ENCODE measurements at places on chromosomes 3 and 15.
A peak's percentile ranks its signal among the peaks of the same experiment; 100 is the strongest.

DNA sequence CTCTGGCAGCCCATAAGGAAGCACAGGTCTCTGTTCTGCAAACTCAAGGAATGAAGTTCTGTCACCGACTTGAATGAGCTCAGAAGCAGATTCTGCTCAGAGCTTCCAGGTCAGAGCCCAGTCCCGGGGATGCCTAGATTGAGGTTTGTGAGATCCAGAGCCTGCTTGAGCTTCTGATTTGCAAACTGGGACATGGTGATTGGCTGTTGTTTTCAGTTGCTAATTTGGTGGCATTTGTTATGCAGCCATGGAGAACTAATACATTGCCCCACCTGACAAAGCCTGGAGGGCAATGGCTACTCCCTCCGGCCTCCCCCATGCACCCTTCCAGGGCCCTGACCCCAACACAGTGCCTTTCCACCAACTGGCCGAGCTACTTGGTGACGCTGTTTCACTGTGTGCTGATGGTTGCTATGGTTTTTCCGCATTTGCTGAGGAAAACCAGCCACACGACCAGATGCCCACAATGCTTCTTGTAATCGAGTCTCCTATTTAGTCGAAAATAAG, 379.5 kb upstream of the ATP10A start:
- peak; percentile 46 for DNase-seq

GRCh38 chr15:98799461-98800390, 151.4 kb downstream of the IGF1R start:
- peak; percentile 59 for DNase-seq

- no peak for DNase-seq
These were observed 871.5 kb downstream of the DIPK2A start for GRCh38 chr3:144843099-144843498.

GRCh38 chr3:105752791-105753415, 115.9 kb downstream of the CBLB start:
- no peak for DNase-seq

- DNase-seq, result no peak
These were observed 46.9 kb downstream of the MLH1 start for GRCh38 chr3:37040231-37040630.

- no peak for DNase-seq
These were observed 319.3 kb upstream of the GBE1 start for GRCh38 chr3:82080792-82081191.

DNA sequence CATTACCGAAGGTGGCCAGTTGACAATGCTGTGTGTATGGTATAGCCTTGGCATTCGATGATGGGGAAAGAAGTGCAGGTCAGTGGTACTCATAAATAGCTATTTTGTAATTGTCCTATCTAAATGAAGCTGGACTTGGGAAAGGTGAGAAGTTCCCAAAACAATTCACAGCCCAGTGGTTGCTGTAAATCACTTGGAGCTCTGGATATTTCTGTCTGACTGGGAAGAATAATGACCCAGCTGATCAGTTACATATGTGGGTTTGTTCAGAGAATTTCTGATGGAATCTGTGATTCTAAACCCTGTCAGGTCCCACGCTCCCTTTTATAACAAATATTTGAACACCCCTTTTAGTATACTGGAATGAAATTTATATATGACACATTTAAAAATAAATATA, 133.9 kb upstream of the PFN2 start:
- DNase-seq, result no peak

DNA sequence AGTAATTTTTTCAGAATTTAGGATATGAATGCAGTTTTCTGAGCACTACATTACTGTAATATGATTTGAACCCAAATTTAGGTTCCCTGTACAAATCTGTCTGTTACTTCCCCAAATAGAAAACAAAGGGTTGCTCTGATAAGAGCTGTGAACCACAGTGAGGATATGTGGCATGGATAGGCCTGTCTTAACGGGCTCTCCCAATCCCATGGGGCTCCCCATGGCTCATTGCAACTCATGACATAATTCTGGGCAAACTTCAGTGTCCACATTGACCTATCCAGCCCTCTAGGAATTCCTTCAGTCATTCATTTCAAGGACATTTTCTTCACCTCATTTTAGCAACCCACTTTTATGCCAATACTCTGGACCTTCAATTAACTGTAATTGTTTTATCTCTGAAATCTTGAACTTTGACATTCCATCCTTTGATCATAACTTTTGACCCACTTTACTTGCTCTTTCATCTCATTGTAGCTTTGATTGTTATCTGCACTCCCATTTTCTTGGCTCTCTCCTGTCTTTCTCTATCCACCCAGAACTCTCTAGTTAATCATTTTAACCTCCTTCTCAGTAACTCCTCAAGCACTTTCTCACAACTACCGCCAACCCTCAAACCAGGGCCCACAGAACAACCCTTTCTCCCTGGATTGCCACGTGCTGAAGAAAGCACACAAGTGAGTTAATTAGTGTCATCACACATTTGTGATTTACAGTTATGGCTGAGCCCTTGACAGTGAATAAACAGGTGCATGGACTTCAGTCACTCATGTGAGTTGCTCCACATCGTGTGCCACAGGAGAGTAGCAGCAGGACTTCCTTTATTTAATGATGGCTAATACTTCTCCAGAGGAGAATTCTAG, 94.9 kb upstream of the AADACL2 start:
- no peak for DNase-seq

- DNase-seq, result no peak
These were observed 53.2 kb downstream of the FBN1 start for GRCh38 chr15:48592221-48592731.

DNA sequence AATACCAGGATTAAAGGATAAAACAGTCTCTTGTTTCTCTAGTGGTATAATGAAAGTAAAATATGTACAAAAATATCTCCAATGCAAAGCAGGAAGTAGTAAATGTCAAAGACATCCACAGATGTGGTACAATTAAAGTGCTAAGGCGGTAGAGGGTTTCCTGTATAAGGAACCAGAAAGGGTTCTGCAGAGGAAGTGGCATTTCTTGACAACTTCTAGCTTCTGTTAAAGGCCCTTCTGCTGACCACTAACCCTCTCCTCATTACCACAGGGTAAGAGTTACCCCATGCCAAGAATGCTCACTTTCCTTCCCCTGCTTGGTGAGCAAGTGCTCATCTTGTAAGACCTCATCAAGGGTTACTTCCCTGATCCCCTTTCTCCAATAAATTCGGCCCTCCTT, 883.6 kb upstream of the NR2F2 start:
- no peak for DNase-seq

DNA sequence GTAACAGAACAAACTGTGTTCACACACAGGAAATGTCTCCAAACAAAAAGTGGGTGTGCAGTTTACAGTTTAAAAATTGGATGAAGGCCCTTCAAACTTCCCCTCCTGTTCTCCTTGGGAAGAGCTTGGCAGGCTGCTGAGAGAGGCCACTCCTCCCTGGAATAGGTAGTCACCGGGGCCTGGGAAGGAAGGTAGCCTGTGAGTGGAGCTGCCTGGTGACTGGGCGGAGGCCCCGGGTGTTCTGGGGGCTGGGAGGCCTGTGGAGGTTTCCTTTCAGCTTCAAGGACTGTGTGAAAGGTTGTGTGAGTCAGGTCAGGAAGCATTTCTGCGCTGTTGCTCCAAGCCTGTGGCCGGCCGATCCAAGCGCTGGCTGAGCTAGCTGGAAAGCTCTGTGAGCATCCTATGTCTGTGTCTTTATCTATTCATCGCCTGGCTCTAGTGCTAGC, 14.1 kb downstream of the SLCO3A1 start:
- DNase-seq, result peak; percentile 64

DNA sequence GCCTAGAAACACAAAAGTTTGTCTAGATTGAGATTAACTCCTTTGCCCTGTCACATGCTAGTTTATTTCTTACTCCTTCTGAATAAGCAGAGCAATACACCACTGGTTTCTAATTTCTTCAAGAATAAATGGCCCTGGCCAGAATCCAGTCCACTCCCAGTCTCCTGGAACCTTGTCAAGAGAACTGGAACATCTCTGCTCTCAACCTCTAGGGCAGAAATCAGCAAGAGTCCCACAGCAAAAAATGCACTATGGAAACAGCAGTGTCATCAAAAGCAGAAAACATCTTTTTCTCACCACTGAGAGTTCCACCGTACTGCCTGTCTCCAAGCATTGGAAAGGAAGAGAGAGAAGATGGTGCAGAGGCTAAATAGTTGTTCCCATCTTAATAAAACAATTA, 35.9 kb upstream of the PPP2R3A start:
- no peak for DNase-seq

DNA sequence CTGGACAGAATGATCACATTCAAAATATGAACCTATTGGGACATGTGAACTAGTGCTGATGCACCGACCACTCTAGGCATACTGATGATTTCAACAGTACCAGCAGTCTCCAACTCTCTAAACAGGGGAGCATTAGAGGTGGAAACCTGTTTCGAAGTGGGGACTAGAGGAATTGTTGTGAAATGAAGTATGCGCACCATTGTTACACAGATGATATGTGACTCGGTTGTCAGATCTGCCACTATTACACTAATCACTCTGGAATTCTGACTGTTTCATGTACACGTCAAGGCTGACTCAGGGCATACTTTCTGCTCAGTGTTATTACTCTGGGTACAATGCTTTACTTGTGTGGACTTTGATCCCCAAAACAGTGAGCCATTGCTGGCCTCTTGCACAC, 198.2 kb upstream of the UBE2E2 start:
- DNase-seq, result no peak

GRCh38 chr3:192570821-192571791, 156.2 kb downstream of the FGF12 start:
- no peak for DNase-seq

GRCh38 chr3:137204409-137204808, 246.6 kb downstream of the IL20RB start:
- DNase-seq, result no peak

GRCh38 chr3:185789891-185790830, 34.7 kb downstream of the IGF2BP2 start:
- peak; percentile 29 for DNase-seq
